Ovary (tissue), 10 donors: ENCODE measurements at places on chromosomes 5 and 9. TPM values are rescaled to one million over a fixed set of nuclear protein-coding genes. Genes with fewer than 3 reads are reported as not detected.

The LCN1 gene
- not detected for total RNA-seq

The ORM2 gene
- total RNA-seq = not detected

The C9orf152 gene
- 0.12 TPM for total RNA-seq

The CDH10 gene
- total RNA-seq = 0.22 TPM

The EMB gene
- 3.0 TPM for total RNA-seq

The NKD2 gene
- total RNA-seq = 0.81 TPM

The MTAP gene
- total RNA-seq = 43.3 TPM

The RLN1 gene
- total RNA-seq = not detected

The KCNIP1 gene
- total RNA-seq = 0.20 TPM

The PSD2 gene
- 0.37 TPM for total RNA-seq

The FBXW5 gene
- 71.2 TPM for total RNA-seq

The TMEM252 gene
- total RNA-seq = not detected

The ECM2 gene
- 38.4 TPM for total RNA-seq

The CDH18 gene
- not detected for total RNA-seq

The FRMPD1 gene
- total RNA-seq = 0.26 TPM

The PRUNE2 gene
- 31.8 TPM for total RNA-seq

The SPAG8 gene
- total RNA-seq = 5.0 TPM

The IL7R gene
- total RNA-seq = 2.5 TPM

The HMGCS1 gene
- 29.2 TPM for total RNA-seq

The RGS14 gene
- 8.0 TPM for total RNA-seq

The CCDC180 gene
- 9.0 TPM for total RNA-seq

The FANCC gene
- 7.0 TPM for total RNA-seq

The FOXD4 gene
- total RNA-seq = 0.31 TPM

The FOXD4L6 gene
- total RNA-seq = not detected

The SPRY4 gene
- total RNA-seq = 5.8 TPM

The SPINK7 gene
- not detected for total RNA-seq

The SPINK5 gene
- 0.51 TPM for total RNA-seq

The NRARP gene
- 2.8 TPM for total RNA-seq

The PLPP7 gene
- total RNA-seq = 12.0 TPM

The FGF1 gene
- 0.73 TPM for total RNA-seq

The BTNL3 gene
- not detected for total RNA-seq

The LHX3 gene
- not detected for total RNA-seq

The LCN6 gene
- 3.5 TPM for total RNA-seq

The FAM174A gene
- 11.7 TPM for total RNA-seq

The ADRA1B gene
- total RNA-seq = 2.0 TPM

The PCDHA8 gene
- total RNA-seq = 0.23 TPM

The MARVELD2 gene
- total RNA-seq = 0.25 TPM

The MYMK gene
- not detected for total RNA-seq

The OTP gene
- not detected for total RNA-seq

The PCDHB6 gene
- total RNA-seq = 2.1 TPM

The DPYSL3 gene
- 182 TPM for total RNA-seq

The SV2C gene
- total RNA-seq = 0.51 TPM

The GGTA1 gene
- 2.2 TPM for total RNA-seq

The PCDHB16 gene
- total RNA-seq = 7.5 TPM

The FOXD4L3 gene
- not detected for total RNA-seq
